SW480 (cell line): ENCODE measurements at places on chromosomes 3 and 15.
A peak's percentile ranks its signal among the peaks of the same experiment; 100 is the strongest.

DNA sequence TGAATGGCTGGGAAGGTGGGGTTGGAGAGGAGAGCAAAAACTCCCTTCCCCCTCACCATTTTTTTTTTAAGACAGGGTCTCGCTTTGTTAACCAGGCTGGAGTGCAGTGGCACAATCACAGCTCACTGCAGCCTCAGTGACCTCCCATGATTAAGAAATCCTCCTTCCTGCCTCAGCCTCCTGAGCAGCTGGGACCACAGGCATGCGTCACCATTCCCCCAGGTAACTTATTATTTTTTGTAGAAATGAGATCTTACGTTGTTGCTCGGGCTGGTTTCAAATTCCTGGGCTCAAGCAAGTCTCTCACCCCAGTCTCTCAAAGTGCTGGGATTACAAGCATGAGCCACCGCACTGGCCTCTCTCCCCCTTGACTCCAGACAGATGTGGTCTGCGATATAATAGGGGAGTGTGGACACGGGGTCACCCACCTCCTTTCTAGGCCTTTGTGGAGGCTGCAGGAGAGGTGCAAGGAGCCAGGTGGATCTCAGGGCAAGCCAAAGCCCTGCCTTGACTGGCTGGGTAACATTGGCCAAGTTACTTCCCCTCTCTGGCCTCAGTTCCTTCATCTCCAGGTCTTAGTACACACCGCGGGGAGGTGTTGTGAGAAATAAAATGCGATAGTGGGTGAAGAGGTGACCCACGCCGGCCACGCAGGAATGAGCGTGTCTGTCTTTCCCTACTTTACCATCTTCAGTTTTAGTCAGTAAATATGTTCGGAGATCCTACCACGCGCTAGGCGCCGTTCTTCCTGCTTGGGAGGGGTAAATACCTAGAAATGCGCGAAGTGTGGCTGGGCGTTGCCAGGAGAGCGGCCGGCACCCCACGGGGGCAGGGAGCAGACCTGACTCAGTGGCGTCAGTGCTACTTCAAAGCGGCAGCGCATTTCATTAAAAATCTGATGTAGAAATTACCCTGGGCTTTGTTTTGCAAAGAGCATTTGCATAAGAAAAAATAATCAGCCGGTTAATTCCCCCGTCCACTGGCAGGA lies 20.2 kb upstream of the CORO2B start:
- no peak for DNase-seq

DNA sequence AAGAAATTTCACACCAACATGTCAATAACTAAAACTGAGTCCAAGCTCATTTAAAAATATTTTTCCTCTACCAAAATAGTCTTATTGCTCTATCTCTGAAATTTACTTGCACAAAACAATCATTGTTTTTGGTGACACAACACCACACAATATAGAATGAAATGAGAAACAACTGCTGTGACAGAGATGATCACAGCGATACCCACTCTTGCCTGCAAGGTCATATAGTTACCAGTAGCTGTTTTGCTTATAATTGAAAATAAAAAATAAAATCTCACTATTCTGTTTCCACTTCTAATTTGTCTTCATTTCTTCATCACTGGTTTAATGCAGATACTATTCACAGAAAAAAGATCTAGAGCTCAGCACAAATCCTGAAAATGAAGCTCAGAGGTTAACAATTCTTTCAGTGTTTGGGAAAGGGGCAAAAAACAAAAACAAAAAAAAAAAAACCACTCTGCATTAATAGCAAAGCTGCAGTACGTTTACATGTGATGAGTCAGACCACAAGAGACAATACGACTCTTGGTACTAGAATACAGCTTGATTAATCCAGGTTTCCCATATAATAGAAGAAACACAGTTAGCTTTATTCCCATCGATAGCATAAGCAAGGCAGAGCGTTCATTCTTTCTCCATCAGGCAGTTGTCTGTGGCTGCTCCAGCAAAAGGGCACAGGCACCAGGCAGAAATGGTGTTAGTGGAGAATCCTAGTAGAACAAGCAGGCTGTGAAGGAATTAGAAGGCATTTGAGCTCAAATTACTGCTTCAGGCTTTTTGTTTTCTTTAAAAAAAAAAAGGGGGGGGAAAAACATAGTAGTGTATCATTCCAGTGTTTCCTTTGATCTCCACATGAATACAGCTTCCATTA lies 773 bp downstream of the ANKRD28 start:
- peak; percentile 93 for DNase-seq

- DNase-seq, result no peak
These were observed 30.9 kb downstream of the GOLM2 start for GRCh38 chr15:44319385-44319784.

DNA sequence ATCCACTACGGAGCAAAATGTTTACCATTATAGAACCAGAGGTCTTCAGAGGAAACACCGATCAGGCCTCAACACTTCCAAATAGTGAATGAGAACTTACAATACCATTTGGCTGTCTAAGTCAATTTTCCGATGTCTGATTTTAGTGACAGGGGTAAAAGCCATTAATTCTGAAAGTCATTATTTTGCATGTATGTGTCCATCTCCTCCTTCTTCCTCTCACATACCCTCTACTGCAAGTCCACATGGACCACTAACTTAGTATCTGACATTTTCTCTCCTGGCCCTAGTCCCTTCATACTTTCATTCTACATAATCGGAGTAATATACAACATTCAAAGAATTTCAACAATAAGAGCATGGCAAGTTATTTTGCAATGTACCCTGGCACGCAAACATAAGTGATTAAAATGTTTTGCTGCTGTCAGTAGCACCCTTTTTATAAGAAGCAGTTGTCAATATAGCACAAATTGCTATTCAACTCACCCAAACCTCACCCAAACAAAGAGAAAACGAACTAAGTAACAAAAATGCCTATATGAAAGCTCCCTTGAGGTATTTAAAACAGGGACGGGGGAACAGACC lies 1.9 kb downstream of the TOP2B start:
- DNase-seq, result no peak

- no peak for DNase-seq
These were observed 121.6 kb downstream of the ADAMTS17 start for GRCh38 chr15:100220058-100220768.
